Activated effector memory CD4-positive, alpha-beta T cell treated with anti-CD3 and anti-CD28 coated beads, Interleukin-2, amount 50 U/mL, for 16 hours (primary cell): ENCODE measurements at places on chromosomes 5 and 9.

DNA sequence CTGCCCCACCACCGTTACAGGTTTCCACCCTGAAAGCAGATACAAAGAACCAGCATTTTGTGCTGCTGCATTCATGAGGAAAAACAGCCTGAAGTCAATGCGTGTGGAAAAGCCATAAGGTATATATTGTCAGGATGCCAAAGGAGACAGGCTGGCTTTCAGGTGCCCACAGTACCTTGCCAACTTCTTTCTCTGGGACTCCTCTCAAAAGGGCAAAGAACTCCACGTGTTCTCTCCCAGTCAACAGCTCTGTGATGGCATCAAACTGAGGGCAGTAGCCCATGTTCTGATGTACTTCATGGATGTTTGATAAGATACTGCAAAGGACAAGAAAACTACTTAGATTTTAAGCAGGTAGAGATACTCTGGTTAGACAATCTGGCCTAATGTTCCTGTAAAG lies 24.3 kb downstream of the NIPSNAP3B start:
- no peak for DNase-seq

DNA sequence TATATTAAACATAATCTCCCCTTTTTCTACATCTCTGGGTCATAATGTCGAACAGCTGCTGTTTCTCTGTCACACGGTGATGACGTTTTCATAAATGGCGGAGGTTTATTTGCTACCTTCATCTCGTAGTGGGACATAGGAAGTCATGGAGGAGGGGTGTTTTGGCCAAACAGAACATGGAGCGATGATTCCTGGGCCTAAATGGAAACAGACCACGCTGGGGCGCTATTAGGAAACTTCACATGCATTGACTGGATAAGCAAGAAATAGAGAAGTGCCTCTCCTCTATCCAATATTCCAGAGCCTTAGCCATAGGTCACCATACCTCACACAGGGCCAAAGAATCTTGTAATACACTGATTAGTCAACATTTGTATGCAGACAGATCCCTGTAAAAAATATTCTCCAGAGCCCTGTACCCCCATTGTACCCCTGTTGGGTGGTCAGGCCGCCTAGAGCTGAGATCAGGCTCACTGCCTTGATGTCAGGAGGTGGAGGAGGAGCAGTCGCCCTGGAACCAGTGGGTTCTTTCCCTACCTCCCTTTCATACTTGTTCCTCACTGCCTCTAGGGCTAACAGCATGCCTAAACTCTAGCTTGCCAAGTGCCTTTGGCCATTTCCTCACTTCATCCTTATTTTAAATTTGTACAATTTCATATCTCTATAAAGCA lies 77.8 kb upstream of the SPIN1 start:
- DNase-seq = no peak

GRCh38 chr5:141486091-141486490 lies 1.3 kb downstream of the PCDHGC4 start:
- no peak for DNase-seq

DNA sequence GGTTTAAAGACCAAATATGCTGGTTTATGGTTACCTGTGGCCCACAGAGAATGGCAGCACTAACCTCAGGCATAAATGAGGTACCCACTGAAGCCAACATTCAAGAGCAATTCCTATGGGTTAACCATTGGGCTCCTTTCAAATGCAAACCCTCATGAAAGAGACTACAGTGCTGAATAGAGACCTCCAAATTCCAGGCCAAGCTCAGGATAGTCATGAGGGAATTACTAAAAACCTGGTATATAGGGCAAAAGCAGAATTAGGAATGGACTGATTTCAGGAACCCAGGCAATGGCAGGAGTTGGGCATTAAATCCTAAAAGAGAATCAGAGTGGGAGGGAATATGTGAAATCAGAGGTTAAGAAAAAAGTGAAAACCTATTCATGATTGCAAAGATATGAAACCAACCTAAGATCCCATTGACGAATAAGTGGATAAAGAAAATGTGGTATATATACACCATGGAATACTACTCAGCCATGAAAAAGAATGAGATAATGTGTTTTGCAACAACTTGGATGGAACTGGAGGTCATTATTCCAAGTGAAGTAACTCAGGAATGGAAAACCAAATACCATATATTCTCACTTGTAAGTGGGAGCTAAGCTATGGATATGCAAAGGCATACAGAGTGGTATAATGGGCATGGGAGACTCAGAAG lies 51.6 kb downstream of the PDCD1LG2 start:
- DNase-seq = no peak

- DNase-seq = no peak
Observed at GRCh38 chr9:129469988-129470316, 150.9 kb downstream of the C9orf50 start.
